Lung microvascular endothelial cell (primary cell): ENCODE measurements at places on chromosomes 12 and 14. TPM values are rescaled to one million over a fixed set of nuclear protein-coding genes. Genes with fewer than 3 reads are reported as not detected.

The POU6F1 gene
- 1.3 and 3.0 TPM in 2 replicates for total RNA-seq

The RERGL gene
- total RNA-seq, result not detected in 2 replicates

The TAS2R42 gene
- total RNA-seq, result not detected in 2 replicates

The SERPINA3 gene
- total RNA-seq, result under 0.01 TPM in 1 of 2 replicates, not detected in the other

The AHNAK2 gene
- 6.0 and 21.8 TPM in 2 replicates for total RNA-seq

The SVOP gene
- total RNA-seq, result not detected in 2 replicates

The TSPAN9 gene
- total RNA-seq, result 74.1 and 83.7 TPM in 2 replicates

The NRIP2 gene
- total RNA-seq, result not detected in 2 replicates

The TEX52 gene
- not detected in 2 replicates for total RNA-seq

The KERA gene
- total RNA-seq, result not detected in 2 replicates

DNA sequence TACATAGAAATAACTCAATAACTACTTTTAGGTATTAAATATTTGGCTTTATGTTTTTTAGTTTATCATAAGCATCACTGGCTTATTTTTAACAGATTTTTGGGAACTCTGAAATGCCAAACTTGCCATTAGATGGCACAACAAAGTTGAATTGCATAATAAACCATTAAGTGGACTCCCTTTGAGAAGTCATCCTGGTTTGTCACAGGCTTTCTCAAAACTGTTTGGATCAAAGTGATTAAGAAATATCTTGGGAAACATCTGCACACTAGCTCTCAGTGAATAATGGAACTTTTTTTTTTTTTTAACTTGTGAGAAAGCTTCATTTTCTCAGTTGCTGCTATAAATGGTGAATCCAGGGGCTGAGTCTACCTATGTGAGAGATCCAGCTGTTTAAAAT, 4.3 kb downstream of the SLC16A7 start:
- no peak for DNase-seq

- DNase-seq, result peak; percentile 90
Measured at GRCh38 chr12:57726151-57726883, 12.2 kb downstream of the AGAP2 start.

DNA sequence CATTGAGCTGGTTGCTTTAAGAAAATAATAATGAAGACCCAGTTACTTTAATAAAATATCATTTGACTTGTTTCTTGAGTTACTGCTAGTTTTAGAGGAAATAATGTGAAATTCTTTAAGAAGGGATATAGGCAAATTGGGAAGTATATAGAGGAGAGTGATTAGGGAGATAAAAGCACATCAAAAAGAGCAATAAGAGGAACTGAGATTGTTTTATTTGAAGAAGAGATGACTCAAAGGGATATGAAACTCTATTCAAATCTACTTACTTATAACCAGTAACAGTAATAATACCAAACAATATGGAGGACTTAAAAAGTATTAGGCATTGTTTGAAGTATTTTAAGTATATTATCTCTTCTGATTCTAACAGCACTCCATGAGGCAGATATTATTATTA, 37.1 kb downstream of the LRRK2 start:
- DNase-seq, result no peak

- DNase-seq, result no peak
Measured at GRCh38 chr12:115648463-115648862, 629.0 kb downstream of the MED13L start.

DNA sequence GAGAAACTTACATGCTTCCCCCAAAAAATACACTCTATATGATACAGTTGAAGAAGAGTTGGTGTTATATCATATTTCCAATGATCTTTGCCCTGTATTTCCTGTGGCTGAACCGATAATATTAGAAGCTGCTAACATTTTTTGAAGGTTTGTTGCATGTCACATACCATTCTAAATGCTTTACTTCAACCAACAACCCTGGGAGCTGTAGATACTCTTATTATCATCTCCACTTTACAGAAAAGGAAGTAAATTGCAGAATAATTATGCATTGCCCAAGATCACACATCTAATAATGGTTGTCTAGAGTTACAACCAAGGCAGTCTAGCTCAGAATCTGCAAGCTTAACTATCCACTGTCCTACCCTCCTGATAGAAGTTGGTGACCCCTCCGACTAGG, 182.8 kb downstream of the NUAK1 start:
- no peak for DNase-seq

GRCh38 chr12:50201987-50202521, 34.9 kb upstream of the CERS5 start:
- peak; percentile 90 for DNase-seq

DNA sequence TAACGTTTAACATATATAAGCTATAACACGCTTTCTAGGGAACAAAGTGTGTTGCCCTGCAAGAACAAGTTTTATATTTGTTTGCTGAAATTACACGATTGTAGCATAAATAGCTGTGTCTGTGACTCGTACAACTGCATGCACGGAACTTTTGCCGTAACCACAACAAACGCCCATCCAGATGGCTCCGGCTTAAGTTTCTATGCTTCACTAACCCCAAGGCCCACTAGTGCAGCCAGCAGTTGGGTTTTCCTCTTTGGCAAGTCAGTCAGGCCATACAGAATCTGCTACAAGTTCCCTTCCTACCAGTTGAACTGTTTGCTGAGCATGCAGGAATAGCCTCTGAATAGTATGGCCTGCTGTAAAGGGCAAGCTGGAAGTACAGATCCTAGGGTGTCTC, 12.1 kb downstream of the CSRP2 start:
- DNase-seq, result no peak

- DNase-seq, result peak; percentile 53
Measured at GRCh38 chr12:110312581-110313360, 31.7 kb downstream of the ATP2A2 start.

DNA sequence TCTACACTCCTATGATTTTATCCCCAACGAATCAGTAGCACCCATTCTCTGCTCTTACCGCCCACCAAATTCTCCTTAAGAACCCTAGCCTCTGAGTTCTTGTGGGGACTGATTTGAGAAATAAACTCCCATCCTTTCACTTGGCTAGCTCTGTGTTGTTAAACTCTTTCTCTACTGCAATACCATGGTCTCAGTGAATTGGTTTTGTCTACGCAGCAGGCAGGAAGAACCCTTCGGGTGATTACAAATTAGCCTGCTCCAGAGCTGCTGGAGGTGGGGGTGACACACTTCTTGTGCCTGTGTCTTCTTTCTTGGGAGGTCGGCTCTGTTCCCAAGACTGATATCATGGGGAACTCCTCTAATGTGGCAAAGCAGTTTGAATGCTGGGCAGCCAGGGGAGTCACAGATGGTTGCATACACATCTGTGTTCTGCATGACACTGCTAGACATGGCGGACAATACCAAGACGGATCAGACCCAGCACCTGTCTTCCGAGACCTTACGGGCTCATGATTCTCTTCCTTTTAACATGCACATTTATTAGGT, 1.6 kb upstream of the C1S start:
- no peak for DNase-seq

DNA sequence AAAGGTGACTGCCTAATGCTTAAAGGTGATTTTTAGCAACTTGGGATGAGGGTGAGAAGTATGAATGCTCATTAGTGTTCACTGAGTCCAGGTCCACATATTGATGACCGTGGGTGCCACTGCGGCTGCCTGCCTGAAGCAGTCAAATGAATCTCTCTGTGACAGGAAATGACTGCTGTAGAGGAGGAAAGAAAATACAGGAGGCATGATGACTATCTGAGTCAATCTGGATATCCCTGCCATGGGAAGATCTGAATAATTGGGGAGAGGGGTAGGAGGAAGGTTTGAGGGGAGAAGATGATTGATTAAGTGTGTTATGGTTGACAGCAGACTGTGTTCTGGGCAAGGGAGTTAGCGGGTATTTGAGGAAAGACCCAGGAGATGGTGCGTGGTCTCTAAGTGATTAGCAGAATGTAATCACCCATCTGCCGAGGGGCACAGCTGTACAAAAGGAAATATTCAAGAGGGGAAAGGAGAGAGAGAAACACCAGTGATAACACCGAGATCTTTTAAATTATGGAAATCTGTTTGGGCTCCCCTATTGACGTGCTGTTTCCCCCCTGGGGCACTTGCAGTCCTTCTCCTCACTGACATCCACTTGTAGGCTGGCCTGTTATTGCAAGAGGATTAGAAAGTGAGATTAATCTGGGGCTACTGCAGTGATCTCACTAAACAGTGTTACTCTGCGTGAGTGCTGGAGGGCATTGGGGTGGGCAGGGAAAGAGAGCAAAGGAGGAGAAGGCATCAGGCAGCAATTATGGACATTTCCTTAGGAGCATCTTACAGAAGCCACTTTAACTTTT, 97.7 kb downstream of the AKAP6 start:
- peak; percentile 35 for DNase-seq

DNA sequence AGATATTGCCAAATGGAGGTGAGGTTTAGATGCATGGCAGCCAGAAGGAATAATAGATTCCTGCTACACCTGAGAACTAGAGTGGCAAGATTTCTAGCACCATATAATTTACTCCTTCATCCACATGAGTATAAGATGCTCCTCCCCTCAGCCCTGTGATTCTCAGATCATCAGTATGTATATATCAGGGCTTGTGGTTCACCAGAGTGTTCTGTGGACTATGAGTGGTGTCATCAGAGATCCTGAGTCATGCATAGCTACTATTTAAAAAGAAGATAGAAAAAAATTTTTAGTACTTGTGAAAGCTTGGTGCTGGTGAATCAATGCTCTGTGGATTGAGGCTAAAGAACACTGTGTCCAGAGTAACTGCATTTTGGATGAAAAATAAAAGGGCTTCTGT, 285.9 kb downstream of the BMP4 start:
- no peak for DNase-seq

- peak; percentile 29 for DNase-seq
Measured at GRCh38 chr12:75457191-75457590, 23.4 kb upstream of the GLIPR1 start.

DNA sequence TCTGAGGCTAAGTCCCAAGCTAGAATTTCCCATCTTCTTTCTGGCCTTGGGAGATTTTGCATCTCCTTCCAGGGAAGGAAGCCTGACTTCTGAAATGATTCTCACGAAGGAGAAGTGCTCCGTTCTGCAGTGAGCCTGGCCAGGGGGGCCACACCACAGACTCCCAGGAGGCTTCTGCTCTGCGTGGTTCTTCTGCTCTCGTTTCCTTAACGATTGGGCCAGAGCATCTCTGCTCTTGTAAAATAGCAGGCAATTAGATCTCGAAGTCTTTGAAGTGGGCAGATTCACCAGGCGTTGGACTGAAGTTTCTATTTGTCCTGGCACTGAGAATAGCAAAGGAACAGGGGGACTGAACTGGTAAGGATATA, 6.7 kb upstream of the BATF start:
- no peak for DNase-seq

- no peak for DNase-seq
Measured at GRCh38 chr12:72271451-72272090, 599 bp upstream of the TRHDE start.

DNA sequence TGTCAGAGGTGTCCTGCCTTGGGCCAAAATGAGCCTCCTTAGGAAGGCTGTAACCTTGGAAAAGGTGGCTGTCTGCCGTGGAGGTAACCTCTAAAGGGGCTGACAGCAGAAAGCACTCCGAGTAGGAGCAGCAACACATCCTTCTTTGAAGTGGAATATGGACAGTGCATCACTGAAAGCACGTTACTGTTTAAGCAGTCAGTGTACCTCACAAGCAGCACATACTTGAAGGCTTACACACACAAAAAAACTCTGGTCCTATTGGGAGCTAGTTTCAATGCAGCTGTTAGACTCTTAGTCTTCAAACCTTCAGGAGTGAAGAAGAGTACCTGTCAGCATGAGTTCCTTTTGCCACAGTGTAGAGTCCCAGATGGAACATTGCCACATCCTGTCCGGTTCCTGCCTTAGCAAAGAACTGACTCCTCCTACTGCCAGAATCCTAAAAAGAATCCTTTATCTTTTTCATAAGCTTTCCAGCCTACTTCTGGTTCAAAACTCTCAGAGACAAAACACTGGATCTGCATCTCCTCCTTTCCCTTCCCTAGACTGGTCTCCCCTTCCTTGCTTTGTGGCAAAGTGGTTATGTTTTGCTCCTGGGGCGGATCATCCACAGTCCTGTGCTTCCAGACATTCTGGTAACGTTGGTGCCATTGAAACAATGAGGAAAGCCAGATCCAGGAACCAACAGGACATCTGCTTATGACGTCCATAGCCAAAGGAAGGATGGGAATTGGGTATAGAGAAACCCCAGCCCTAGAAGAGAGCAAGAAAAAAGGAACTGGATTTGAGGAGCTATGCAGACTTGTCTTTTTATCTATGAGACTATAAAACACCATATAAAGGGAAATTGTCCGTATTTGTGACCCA, 8.5 kb upstream of the MDM1 start:
- DNase-seq, result peak; percentile 5

- peak; percentile 8 for DNase-seq
Measured at GRCh38 chr12:48572326-48572725, 2.5 kb upstream of the LALBA start.

- DNase-seq, result no peak
Measured at GRCh38 chr12:75260316-75260715, 50.7 kb upstream of the KCNC2 start.

DNA sequence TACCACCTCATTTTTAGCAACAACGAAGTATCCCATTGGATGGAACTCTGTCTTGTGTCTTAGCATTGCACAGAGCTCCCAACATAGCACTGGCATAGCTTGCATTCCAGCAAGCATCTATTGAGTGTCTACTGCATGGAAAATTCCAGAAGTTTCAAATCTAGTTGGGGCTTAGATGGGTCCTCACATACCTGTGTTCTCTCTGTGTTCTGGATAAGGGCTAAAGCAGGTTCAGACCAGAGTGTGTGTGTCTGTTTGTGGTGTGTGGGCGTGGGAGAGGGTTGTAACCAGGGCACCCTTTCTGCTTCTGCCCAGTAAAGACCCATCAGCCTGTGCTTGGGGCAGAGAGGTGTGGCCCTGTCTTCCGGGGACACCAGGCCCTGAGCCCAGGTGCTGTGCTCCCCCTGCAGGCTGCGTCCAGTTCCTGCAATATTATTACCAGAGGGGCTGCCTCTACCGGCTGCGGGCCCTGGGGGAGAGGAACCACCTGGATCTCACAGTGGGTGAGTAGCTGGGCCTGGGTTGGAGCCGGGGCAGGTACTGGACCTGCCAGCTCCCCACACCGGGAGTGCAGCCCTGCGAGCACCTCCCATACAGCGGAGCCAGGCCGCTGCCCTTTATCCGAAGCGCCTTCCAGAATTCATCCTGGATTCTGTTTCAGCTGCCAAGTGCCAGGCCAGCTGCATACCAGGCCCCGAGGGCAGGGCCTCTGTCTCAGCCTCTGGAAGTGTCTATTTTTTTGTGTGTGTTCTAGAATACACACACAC, 20.3 kb downstream of the RHOF start:
- DNase-seq, result peak; percentile 62

GRCh38 chr14:92698393-92698792, 50.0 kb downstream of the LGMN start:
- no peak for DNase-seq

GRCh38 chr14:61140271-61140670, 140.9 kb downstream of the TMEM30B start:
- DNase-seq, result no peak

GRCh38 chr14:82778601-82779000, 1244.9 kb upstream of the SEL1L start:
- no peak for DNase-seq

DNA sequence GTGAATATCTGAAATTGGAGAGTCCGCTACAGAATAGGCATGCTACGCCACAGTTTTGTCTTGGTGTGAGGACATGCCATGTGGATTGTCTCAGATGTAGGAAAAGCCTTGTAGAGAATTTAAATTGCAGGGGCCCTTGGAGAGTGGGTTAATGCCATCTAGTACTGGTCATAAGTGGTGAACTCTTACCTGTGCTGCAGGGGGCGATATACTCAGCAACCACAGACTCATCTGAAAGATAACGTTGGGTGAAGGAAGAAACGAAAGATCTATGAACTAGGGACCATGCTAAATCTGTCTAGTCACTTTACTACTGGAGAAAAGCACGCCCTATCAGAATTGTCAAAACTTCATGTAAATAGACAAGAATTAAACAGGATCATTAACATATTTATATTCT, 33.7 kb upstream of the A2M start:
- DNase-seq, result peak; percentile 20
